GDM1 (cell line): ENCODE measurements at places on chromosomes 4 and X.

GRCh38 chrX:136246201-136246600 lies 5.0 kb downstream of the MAP7D3 start:
- no peak for DNase-seq

GRCh38 chr4:147942729-147943128 lies 210.8 kb downstream of the ARHGAP10 start:
- no peak for DNase-seq

- DNase-seq: no peak
Measured at GRCh38 chrX:66164470-66164869, 423 bp downstream of the HEPH start.

- DNase-seq: no peak
Measured at GRCh38 chrX:109873983-109874382, 128.9 kb upstream of the TMEM164 start.

DNA sequence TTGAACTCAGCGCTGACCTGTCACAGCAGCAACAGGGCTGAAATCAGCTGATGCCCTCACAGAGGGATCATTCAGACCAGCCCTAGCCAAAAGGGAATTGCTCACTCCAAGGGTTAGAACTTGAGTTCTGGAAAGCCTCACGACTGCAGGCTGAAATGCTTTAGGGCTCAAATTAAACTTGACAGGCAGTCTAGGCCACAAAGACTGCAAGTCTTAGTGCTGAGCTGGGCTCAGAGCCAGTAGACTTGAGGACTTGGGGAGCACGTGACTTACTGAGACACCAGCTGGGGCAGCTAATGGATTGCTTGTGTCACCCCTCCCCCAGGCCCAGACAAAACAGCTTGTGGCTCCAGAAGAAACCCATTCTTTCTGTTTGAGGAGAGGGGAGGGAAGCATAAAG lies 119.0 kb upstream of the SLC6A14 start:
- DNase-seq: no peak

- DNase-seq: no peak
Measured at GRCh38 chr4:95505151-95505550, 43.6 kb downstream of the UNC5C start.

DNA sequence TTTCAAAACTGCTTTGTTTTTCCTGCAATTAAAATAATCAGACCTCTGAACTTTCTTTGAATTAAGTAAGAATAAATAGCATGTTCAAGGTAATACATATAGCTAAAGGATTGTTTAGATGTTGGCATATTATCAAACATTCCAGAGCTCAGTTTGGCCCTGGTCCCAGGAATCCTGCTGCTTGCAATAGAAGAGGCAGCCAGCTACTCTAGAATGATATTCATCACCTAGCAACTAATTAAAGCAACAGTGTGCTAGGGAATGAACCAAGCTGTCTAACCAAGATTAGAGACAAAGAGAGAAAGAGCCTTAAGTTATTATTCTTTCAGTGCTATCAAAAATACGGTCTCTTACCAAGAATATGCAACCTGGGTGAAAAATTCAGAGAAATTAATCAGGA lies 460.9 kb downstream of the GABRG1 start:
- no peak for DNase-seq

- no peak for DNase-seq
Measured at GRCh38 chr4:3786196-3786869, 20.1 kb downstream of the ADRA2C start.

- no peak for DNase-seq
Measured at GRCh38 chr4:152734015-152734698, 45.4 kb downstream of the TIGD4 start.

DNA sequence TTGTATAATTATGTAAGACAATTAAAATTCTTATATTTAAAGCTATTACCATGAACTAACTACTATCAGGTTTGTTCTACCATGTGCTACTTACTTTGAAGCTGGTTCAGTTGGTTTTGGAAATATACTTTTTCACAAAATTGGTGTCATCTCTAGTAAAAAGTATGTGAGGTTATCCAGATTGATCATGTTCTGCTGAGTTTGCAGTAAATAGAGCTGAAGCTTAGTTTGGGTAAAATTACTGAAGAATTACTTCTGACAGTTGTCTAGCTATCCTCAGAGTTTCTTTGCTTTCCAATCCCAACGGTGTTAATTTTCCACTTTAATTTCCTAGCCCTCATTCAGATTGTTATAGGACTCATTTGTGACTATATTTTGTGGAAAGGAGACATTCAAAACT lies 184.2 kb downstream of the FAT4 start:
- no peak for DNase-seq

DNA sequence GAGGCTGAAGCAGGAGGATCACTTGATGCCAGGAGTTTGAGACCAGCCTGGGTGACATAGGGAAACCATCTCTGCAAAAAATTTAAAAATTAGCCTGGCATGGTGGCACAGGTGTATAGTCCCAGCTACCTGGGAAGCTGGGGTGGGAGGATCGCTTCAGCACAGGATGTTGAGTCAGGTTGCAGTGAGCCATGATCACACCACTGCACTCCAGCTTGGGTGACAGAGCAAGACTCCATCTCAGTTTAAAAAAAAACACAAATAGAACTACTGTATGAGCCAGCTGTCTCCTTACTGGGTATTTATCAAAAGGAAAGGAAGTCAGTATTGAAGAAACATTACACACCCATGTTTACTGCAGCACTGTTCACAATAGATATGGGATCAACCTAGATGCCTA lies 138.7 kb downstream of the RAP1GDS1 start:
- no peak for DNase-seq

GRCh38 chr4:40990236-40990898 lies 224.0 kb downstream of the APBB2 start:
- no peak for DNase-seq

GRCh38 chrX:16804923-16805464 lies 18.7 kb downstream of the TXLNG start:
- DNase-seq: no peak

GRCh38 chrX:84064164-84064563 lies 123.8 kb downstream of the RPS6KA6 start:
- no peak for DNase-seq

- DNase-seq: no peak
Measured at GRCh38 chr4:145731028-145731427, 51.1 kb downstream of the C4orf51 start.

DNA sequence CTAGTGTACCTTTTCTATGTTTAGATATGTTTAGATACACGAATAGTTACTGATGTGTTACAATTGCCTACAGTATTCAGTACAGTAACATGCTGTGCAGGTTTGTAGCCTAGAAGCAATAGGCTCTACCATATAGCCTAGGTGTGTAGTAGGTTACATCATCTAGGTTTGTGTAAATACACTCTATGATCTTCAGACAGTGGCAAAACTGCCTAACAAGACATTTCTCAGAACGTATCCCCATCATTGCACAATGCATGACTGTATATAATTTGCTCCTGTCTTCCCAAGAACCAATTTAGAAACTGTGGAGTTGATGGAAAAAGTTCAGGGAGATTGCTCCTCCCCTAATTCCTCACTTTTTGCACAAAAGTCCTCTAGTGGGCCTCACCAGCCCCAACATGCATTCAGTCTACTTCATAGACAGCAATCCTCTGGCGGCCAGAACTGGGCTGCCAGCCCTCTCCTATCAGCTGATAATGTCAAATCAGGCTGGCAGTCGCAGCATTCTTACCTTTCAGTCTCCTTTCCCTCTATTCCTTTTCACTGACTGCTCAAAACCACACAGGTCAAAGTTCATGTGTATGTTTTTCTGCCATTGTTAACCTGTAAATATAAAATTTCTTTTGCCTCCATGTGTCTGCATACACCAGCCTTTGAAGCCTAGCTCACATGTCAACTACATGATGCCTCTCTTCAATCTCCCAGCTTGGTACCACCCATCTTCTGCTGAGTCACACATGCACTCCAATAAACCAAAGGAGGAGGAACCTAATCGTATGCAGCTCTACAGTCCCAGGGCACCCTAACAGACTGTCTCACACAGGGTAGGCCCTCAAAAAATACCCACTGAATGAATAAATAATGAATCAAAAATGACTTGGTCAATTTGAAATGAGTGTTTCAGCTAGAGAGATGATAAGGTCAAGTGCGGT lies 32.0 kb downstream of the BCLAF3 start:
- DNase-seq: no peak

DNA sequence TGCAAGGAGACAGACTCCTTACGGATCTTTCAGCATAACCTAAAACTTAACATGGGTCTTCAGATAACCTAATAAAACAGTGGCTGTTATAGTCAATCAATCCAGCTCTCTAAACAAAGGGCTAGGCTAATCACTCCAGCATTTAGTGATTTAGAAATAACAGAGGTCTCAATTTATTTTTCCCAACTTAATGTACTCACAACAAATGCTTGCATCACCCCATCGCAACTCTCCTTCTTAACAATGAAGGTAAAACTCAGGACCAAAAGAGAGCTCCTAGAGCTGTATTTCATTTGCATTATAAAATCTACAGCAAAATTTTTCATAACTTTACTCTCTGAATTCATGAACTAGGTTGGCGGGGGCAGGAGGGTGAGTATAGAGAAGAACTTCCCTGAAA lies 1.1 kb downstream of the LIN54 start:
- DNase-seq: no peak

DNA sequence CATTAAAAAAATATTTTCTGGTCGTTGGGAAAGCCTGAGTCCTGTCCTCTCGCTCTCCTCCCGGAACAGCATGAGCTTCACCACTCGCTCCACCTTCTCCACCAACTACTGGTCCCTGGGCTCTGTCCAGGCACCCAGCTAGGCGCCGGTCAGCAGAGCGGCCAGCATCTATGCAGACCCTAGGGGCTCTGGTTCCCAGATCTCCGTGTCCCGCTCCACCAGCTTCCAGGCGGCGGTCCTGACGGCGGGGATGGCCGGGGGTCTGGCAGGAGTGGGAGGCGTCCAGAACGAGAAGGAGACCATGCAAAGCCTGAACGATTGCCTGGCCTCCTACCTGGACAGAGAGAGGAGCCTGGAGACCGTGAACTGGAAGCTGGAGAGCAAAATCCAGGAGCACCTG lies 807.2 kb upstream of the NDST4 start:
- no peak for DNase-seq
